Sciatic nerve (tissue), 2 donors: ENCODE measurements at places on chromosomes 5 and 9.

DNA sequence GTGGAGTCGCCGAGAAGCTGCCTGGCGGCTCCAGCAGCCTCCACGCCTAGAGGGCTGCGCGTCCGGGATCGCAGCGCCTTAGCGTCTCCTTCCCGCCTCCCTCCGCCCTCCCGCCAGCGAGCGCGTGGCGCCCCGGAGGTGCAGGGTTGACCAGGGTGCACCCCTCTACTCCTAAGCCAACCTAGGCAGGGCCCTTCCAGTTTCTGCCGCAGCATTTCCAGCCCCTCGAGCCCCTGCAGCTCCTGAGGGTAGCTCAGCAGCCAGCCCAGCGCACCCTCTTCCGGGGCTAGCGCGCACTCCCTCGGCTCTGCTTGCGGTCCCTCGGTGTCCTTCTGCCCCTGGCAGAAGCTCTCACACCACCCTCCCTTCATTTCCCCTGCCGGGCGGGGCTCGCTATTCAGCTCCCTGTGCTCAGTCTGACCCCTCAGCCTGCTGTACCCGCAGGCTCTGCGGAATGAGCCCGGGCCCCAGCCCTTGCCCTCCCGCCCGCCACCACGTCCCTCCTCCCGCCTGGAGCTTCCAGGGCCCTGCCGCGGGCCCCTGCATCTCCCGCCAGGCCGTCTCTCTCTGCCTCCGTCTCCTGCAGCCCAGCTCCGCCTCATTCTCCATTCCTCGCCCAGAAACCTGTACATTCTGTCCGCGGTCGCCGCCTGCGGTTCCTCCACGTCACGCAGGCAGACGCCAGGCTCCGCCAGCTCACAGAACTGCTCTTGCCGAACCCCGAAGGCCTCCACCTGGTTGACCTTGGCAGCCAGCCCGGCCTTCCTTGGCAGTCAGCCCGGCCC lies 61.8 kb downstream of the SPATA31C2 start:
- peak; percentile 83 for DNase-seq

- no peak for DNase-seq
Measured at GRCh38 chr9:132584601-132585560, 2.5 kb downstream of the BARHL1 start.

GRCh38 chr5:74334762-74335384 lies 305.7 kb downstream of the ENC1 start:
- DNase-seq, result no peak

DNA sequence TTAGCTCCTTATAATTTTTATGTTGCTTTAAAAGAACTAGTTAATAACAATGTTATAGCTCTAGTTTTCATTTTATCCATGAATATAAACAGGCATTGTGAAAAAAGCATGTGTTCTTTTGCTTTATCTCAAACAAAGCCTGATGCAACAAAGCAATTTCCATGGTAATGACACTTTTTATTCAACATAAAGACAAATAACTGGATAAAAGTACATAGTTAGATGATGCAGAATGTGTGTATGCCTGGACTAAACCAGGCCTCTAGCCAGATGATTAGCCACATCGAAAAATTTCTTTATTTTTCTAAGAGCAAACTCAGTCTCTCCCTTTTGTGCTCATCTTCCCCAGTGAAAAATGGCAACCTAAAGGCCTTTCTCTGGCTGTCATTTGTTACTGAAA lies 125.6 kb upstream of the TARS1 start:
- no peak for DNase-seq

DNA sequence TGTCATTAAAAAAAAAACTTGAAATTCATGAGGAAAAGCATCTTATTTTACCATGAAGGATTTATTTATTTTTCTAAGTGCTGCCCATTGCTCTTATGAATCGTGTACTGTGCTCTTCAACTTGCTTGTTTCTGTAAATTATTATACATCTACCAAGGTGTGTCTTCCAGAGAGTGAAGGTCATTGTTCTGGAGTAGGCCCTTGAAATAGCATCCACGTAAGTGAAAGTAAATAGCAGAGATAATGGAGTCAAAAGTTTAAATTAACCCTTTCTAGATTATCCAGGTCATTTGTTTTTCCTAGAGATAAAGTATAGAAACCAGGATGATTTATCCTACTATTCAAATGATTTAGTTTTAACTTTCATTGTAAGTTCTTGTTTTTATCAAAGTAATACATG lies 473.1 kb downstream of the DIRAS2 start:
- DNase-seq, result no peak

DNA sequence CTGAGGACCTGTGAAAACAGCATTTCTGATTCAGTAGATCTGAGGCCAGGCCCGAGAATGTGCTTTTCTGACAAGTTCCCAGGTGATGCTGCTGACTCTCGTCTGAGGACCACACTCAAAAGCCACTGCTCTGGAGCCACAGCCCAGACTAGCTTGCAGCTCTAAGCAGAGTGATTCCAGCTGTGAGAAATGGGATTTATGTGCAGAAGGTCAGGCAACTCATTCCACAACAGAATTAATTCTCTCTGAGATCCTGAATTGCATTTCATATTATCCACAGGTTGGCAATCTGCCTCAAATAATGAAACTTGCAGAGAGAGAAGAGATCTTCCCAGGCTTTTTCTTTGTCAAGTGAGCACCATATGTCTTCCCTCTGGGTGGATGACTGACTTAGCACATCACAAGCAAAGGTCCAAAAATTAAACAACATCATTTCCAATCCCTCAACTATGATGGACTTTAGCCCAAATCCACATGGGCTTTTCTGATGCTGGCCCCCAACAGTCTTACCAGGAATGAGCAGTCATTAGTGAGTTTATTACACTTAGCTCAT lies 140.2 kb downstream of the ALDH1A1 start:
- no peak for DNase-seq

GRCh38 chr5:83957188-83957587 lies 236.5 kb upstream of the HAPLN1 start:
- no peak for DNase-seq

GRCh38 chr5:118522626-118523025 lies 465.7 kb downstream of the DTWD2 start:
- DNase-seq, result no peak

DNA sequence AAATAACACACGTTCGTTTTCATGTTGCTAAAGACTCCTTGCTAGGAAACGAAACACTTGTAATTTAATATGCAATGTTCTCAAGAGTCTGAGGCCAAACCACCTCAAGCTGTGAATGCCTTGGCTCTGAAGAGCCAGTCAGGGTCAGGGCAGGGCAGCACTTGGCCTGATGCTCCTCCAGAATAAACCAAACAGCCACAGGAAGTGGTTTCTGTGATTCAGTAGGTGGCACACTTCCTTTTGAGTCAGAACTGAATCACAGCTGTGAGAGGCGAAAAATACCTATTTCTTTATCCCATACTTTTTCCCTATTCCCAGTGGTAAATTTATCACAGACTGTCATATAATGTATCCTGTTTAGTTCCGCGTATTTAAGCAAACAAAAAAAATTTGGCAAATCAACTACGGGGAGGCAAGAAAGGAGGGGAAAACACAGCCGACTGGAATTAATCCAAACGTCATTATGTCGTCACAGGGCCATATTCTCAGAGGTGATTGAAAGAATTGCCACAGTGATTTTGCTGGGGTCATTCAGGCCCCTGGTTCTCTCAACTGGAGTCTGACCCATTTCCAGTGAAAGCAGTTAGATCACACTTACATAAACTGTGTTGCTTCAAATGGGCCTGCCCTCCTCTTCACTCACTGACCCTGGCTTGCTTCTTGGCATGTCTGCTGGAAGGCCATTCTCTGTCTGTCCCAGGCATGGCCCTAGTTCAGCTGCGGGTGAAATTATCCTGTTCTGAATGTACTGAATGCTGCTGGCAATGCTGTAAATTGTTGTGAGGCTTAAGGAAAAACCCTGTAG lies 71.2 kb downstream of the ARRDC3 start:
- peak; percentile 80 for DNase-seq

- DNase-seq, result peak; percentile 88
Measured at GRCh38 chr9:131277910-131278701, 1.8 kb upstream of the FAM78A start.

- no peak for DNase-seq
Measured at GRCh38 chr5:122101636-122102285, 23.7 kb upstream of the LOX start.

DNA sequence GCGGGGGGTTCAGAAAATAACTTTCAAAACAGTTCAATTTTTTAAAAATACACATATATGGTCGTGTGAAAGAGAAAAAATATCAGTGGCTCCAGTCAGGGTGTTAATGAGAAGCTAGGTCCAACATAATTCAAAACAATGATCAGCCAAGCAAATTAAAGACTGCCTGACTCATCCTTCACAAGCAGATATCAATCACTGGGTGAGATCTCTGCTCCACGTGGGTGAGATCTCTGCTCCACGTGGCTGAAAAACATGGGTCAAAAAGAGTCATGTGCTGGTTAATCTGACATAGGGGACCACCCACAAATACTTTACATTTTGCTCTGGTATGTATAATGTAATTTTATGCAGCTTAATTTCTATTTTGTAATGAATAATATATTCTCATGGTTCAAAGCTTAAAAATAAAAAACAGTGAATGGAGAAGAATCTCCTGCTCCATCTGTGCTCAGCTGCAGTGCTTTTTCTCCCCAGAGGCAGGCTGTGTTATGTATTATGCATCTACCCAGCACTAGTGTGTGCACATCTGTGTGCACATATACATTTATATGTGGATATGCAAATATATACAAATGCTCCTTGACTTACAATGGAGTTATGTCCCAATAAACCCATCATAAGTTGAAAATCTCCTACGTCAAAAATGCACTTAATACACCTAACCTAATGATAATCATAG lies 93.1 kb upstream of the S1PR3 start:
- DNase-seq, result no peak

- DNase-seq, result no peak
Measured at GRCh38 chr9:114375386-114376175, 12.2 kb downstream of the AKNA start.

DNA sequence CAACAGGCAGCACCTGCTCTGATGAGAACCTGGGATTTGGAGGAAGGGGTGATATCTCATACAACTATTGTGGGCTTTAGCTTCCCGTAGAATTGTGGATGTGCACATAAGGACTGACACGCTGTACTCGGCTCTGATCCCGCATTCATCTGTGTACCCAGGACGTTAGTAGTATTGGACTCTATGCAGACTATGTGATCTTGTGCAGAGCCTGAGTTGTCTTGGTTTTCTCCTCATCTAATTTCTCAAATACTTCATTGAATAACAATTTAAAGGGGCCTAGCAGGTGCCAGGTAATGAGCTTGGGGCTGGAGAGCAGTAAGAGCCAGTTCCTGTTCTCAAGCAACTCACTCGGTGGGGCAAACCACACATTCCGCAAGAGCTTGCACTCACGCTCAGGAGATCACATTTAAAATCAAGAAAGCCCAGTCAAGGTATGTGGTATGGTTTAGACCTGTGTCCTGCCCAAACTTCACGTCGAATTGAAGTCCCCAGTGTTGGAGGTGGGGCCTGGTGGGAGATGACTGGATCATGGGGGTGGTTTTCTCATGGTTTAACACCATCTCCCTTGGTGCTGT lies 14.8 kb downstream of the C5orf15 start:
- no peak for DNase-seq

DNA sequence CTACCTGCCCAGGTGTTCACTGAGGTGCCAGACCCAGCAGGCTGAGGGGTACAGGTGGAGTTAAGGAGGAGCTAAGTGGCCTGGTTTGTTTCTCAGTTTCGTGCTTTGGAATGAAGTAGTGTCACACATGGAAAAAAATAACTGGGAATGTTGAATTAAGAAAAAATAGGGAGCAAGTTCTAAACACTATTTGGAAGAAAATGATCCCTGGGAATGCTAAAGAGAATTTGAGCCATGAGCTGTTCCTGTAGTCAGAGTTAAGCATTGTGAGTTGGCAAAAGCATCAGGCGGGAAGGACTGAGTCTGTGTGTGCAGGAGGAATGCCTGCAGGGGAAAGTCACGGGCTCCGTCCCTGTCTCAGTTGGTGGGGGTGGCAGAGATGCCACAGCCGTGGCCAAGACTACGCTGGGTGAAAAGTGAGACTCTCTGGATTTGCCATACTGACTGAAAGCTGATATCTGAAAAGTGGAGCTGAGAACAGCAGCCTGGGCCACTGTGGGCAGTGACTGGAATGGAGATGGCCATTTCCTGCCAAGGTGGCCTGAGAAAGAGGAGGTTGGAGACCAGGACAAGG lies 37.0 kb downstream of the SYK start:
- DNase-seq, result no peak

DNA sequence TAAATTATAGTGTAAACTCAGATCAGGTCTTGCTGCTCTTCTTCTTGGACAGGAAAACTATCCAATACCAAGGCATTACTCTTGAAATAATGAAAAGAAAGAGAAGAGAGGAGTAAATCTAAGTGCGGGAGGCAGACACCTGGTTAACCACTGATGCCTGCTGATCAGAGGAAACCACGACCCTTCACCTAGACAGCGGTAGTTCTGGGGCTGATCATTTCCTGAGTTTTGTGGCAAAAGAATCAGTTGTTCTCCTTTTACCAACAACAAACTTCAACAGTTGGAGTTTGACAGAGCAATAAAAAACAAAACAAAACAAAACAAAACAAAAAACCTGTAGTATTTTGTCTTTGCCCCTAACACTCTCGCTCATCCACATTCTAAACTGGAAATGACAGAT lies 3.0 kb downstream of the RLN1 start:
- no peak for DNase-seq

DNA sequence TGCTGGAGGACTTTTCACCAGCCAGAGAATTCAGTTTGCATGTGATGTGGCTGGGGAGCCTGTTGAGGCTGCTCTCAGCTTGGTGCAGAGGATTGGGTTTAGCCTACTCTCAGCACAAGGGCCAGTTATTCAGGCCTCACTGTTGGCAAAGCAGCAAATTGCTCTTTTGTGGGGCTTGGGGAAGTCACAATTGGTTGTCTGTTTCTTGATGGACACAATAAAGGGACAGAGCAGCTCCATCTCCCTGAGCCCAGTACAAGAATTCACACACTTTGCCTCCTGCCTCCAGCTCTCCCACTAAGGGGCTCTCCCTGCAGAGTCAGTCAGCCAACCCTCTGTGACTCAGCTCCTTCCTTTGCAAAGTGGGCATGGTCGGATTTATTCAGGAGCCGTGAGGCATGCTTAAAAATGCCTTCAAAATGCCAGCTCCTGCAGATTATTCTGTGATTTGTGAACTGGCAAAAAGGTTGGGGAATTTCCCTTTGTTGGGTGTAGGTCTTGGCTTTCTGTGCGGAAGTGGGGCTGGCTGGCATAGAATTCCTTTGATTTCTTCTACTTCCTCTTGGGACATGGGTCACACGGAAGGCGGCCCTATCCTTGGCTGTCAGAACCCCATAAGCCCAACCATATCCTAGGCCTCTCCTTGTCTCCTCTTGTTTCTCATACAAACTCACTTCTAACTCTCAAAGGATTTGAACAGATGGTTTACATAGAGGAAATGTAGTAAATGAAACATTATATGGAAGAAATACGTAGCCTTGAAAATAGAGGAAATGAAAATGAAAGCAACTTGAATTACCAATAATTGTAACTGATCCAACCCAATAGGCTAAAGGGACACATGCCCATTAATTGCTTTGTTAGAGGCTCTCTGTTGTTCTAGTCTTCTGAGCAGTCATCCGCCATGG lies 118.7 kb upstream of the CD180 start:
- DNase-seq, result no peak
